ENCODE measurements at places on chromosomes 12 and 14.

DNA sequence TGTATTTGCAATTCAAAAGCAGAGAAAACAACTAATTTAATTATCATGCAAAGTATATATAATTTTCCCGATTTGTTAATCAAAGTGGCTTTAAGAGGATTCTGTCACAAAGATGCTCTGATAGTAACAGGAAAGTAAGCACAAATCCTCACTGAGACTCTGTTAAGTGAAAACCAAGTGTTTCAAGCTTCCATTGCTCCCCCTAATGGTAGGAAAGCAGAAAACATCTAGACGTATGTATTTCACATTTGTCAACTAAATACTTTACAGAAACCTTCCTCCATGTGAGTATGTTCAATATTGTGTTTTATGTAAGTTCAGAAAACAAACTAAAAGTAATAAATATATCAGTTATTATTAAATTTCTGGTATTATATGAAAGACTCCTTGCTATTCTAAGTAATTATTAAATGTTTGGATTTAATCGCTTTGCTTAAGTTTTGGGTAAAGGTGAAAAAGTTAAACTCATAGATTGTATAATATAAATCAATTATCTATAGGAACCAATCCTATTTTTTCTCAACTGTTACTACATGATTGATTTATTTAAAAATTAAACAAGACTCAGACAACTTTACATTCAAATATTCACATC, 1.5 kb upstream of the NTS start:
- DNase-seq, result no peak

GRCh38 chr12:114025935-114026334, 59.8 kb upstream of the RBM19 start:
- DNase-seq, result peak; percentile 38

DNA sequence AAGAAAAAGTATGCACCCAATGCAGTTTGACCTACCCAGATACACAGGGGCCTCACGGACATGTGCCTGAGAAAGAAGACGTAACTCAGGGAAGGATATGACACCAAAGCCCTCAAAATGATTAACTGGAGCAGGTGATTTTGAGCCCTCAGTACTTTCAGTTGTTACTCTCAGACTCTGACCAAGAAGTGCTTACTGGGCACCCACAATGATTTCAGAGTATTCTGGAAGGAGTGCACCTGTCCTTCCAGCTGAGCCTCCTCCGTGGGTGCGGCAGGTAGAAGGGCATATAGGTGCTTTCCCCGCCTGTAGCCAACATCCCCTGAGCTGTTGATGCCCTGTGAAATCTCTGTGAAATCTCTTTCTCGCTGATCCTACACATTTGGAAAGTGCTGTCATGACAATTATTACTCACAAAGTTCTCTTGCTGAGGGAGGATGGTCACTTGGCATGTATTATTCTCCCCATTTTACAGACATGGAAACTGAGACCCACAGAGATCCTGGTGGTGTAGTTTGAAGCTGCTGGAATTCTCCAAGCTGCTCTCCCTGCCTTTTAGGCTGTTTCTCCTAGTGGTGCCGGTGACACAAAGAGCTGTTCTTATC, 154.3 kb upstream of the CCND2 start:
- DNase-seq, result no peak

DNA sequence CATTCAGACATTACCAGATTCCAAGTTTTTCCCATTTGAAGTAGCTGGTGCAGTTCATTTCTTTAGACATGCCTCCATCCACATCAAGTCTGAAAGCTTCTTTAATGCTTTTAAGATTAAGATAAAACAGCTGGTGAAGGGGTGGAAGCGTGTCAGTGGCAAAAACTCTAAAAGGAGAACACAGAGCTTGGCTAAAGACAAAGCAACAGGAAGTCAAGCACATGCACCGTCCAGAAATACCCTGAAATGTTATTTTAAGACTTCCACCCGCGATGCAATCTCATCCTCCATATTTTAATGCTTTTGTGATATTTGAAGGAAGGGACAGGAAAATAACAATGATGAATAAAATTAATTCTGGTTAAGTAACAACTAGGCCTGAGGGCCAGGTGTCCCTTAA, 31.8 kb downstream of the PPM1H start:
- DNase-seq, result no peak

DNA sequence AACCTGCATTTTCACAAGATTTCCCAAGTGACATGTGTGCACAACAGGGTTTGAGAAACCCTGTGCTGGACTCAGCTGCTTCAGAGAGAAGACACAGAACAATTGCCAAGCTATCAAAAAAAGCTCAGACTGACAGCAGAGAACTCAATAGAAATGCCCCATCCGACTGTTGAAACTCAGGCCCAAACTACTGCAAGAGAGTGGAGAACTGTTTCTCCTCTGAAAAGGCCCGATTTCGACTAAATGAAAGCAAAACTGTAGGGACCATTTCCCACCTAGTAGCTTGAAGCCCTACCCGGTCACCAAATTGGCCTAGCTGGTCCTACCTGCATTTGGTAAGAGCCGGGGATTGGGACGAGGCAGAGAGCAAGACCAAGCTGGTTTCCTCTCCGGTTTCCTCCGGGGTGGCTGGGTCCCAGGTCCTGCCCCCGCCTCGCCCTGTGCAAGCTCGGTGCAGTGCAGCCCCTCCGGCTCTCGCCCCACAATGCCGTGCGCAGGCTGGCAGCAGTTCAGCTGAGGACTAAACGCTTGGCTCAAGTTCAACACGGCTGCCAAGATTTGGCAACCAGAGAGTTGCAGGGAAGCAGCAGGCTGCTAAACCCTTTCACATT, 1180.6 kb downstream of the VRK1 start:
- DNase-seq, result peak; percentile 79

- no peak for DNase-seq
Measured at GRCh38 chr14:81454572-81455218, 54.6 kb upstream of the STON2 start.

GRCh38 chr12:84998341-84998740, 37.7 kb downstream of the TSPAN19 start:
- DNase-seq, result no peak
